ENCODE measurements at places on chromosomes 7 and 10.

- DNase-seq: no peak
These were observed 13.0 kb downstream of the FAM20C start for GRCh38 chr7:205115-206010.

DNA sequence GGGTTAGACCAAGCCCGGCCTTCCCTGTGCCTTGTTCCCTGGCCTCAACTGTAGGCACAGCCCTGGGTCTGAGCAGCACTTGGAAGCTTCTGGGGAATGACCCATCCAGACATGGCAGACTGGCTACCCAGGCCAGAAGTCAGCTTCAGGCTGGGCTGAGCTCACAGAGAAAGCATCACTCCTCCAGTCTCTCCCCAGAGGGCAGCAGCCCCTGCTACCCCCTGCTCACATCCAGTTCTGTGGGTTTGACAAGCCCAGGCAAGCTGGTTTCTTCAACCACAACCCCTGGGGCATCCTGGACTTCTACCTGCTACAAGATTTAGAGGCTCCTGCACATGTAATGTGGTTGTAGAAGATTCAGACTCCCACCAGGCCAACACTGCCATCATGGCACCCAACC lies 9.0 kb downstream of the C10orf71 start:
- DNase-seq: no peak

DNA sequence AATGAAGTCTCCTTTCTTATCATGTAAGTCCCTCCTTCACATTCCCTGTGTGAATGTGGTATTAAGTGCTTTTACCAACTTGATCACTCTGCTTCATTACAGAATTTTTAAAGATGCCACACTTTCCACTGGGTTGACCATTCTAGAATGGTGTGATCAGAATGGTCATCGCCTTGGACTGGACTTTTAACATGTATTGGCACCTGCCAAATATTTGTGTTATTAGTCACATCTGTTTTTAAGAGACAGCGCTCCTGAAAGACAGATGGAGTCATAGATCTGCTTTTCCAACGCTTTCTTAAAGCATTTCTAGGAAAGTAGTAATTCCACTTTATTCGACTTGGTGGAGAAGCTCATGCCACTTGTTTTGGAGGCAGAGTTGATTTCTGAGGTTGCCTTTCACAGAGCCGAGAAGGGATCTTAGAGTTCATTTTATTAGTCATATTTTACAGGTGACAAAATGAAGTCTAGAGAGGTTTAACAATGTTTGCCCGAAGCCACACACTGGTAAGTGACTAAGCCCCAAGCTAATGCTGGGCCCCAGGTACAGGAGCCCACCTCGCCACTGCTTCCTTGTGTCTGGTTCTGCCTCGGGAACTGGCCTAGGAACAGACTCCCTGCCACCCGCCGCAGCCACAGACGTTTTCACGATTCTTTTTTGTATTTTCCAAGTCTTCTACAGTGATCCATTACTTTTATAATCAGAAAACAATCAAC lies 10.4 kb upstream of the BAMBI start:
- no peak for DNase-seq

- no peak for DNase-seq
These were observed 42.2 kb downstream of the POLL start for GRCh38 chr10:101545898-101546297.

DNA sequence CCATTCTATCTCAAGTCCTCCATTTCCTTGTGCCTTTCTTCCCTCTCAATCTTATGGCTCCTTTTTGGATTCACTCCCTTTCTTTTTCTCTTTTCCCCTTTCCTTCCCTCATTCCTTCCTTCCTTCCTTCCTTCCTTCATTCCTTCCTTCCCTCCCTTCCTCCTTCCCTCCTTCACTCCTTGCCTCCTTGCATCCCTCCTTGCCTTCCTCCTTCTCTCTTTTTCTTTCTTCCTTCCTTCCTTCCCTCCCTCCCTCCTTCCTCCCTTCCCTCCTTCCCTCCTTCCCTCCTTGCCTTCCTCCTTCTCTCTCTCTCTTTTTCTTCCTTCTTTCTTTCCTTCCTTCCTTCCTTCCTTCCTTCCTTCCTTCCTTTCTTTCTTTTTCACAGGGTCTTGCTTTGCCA lies 120.1 kb downstream of the SAMD9 start:
- DNase-seq: no peak

GRCh38 chr7:95213809-95214492 lies 110.4 kb downstream of the PON1 start:
- peak; percentile 91 for DNase-seq

GRCh38 chr7:52689912-52690311 lies 345.5 kb upstream of the POM121L12 start:
- DNase-seq: no peak

GRCh38 chr7:98240961-98241673 lies 10.9 kb downstream of the TECPR1 start:
- DNase-seq: no peak

- no peak for DNase-seq
These were observed 162.7 kb downstream of the DIP2C start for GRCh38 chr10:526651-527312.

DNA sequence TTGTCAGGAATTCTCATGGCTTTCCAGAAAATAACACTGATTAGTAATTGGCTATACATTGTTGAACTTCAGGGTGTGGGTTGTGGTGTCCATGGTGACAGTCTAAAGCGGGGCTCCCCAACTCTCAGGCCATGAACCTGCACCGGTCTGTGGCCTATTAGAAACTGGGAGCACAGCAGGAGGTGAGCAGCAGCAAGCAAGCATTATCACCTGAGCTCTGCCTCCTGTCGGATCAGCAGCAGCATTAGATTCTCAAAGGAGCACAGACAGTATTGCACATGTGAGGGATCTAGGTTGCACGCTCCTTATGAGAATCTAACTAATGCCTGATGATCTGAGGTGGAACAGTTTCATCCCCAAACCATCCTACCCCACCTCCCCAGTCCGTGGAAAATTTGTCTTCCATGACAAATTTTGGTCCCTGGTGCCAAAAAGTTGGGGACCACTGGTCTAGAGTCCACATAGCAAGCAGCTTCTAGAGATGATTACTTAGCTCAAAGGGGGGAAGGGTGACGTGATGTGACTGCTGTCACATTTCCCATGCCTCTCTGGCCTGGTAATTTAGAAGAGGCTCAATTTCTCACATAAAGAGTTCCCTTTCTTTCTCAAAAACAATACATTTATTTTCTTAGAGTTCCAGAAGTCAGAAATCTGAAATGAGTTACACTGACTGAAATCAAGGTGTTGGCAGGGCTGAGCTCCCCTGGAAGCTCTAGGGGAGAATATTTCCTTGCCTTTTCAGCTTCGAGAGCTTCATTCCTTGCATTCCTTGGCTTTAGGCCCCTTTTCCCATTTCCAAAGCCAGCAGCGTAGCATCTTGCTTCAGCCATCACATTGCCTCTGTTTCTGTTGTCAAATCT lies 17.6 kb upstream of the FAM221A start:
- DNase-seq: peak; percentile 43

DNA sequence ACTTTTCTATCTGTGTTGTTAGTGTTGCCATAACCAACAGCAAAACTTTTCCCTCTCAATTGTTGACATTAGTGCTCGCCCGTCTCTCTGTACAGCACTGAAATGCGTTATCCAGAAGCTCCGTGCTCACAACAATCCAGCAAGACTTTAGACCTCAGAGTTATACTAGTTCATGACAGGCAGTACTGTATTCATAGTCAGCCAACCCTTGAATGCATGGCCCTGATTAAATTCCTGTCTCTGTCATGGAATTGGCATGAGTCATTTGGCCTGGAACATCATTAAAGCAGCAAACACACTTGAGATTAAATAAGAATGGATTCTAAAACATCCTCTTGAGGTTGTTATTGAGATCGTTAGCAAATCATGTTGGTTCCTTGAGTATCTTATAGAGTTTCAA lies 405.5 kb upstream of the C7orf33 start:
- no peak for DNase-seq

DNA sequence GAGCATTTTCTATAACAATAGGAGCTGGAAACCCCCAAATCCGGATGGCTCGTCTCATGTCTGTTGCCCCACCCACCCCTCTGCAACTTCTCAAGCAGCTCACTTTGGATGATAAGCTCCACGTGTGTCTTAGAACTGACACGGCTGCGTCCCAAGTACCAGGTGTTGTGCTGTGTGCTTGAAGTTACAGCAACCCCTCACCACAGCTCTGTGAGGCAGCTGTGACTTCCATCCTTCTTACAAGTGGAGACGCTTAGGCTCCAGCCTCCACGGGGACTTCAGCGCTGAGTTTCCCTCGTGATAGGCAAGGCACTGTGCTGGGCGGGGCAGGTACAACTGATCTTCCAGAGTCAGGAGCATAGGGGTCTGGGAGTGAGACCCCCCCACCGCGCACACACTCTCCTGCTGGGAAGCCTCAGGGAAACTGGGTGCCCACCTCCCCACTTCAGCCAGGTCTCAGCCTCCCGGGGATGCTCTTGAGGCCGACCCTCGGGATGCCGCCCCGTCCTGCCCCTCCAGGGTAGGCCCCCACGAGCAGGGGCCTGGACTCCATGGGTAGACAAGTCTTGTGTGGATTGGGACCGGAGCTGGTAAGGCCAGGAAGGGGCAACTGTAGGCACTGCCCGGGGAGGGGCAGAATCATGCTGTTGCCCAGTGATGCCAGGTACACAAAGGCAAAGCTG lies 31.4 kb downstream of the EN2 start:
- no peak for DNase-seq

DNA sequence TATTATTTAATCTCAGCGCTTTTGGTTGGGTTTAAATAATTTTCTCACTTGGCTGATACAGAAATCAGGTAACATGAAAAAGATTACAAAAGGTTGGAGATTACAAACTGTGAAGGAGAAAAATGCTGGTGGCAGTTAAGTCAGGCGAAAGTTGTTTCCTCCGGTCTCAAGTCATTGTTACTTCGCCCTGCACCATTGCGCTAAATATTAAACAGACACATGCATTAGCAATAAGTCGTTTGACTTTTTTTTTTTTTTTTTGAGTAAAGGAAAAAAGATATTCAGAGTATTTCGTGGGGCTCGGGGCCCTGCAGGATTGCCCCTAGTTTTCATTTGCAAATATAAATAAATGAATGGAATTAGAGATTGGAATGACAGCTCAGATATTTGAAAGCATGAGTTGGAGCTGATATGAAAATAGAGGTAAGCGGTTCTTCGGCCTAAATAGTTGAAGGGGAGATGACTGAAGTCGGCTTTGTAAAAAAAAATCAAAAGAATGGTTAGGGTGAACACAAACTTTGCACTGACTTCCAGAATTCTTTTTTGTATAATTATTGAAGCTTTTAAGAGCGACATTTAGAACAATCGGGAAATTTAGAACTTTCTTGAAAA lies 914 bp downstream of the SDHAF3 start:
- DNase-seq: no peak

- DNase-seq: no peak
These were observed 2.4 kb upstream of the NKX6-2 start for GRCh38 chr10:132788180-132788830.

DNA sequence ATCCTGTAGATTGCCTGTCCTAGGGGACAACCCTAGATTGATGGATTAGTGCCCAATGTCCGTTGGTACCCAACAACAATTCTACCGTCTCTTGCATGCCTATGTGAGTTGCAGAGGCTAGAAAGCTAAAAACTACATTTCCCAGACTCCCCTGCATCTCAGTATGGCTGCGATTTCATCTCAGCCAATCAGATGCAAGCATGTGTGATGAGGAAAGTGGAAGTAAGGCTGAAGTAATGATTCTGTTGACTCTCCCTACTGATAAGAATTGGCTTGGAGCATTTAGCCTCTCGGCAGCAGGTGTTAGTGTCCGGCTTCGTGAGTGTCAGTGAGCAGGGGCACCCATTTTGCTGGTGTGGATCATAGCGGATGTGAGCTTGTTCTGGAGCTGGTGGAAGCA lies 171.9 kb downstream of the FGFR2 start:
- no peak for DNase-seq

DNA sequence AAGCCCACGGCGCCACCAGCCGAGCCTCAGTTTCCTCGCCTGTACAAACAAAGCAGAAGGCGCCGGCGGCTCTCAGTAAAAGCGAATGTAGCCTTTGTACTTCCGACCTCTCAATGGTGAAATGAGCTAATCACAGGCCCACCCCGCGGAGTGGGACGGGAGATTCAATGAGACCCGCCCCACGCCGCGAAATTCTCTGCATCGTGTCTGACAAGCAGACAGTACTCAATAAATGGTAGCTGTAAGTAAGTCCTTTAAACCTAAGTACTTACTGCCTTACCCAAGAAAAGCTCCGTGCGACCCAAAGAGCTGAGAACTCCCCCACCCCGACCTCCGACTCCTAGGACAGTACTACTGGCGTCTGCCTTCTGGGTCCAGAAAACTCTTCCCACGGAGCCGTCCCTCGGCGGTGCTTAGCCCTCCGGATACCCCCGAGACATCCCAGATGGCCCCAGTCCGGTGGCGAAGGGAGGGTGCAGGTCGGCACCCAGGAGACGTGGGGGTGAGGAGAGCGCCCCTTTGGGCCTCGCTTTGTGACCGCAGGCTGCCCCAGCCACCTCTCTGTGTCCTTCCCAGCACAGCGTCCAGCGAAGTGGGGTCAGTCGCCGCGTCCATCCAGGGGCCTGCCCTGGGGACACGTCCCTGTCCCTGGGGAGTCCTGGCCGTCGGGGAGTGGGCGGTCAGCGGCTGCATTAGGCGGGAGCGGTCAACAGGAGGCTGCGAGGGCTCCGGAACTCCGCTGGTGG lies 972 bp upstream of the CXCL12 start:
- peak; percentile 57 for DNase-seq

DNA sequence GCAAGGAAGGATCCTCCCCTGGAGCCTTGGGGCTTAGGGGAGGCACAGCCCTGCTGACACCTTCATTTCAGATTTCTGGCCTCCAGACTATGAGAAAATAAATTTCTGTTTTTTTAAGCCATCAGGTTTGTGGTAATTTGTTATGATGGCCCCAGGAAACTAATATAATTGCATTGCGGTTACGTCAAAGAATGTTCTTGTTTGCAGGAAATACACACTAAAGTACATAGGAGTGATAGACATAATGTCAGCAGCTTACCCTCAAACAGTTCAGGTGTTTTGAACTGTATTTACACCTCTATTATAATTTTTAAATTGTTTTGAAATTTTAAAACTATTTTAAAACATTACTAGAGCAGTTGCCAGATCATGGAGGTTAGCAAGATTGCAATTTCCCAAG lies 12.6 kb upstream of the FHIP2A start:
- DNase-seq: no peak

DNA sequence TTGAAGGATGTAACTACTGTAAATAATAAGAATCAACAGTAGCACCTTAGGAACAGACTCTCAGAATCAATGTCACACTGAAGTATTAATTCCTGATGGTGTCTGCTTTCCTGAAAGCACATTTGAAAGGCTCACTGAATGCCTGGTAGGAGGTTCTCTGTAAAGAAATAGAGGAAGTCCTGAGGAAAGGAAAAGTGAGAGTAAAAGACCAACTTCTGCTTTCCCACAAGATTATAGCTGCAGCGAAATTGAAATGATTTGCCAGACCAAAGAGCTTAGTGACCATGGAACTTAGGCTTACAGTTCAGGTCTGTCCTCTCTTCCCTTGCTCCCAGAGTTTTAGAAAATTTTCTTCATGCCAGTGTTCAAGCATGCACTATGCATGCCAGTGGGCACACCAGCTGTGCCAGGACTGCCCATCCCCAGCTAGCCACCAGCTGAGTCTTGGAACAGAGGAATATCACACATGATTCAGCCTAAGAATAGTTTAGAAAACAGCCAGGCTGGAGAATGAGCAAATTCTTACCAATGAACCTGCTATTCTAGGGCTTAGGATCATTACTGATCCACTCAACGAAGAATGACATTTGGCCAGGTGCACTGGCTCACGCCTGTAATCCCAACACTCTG lies 123.2 kb downstream of the HERPUD2 start:
- DNase-seq: no peak

Measured in femur (tissue), 1 donor.